ENCODE measurements at places on chromosomes 6 and 20.

DNA sequence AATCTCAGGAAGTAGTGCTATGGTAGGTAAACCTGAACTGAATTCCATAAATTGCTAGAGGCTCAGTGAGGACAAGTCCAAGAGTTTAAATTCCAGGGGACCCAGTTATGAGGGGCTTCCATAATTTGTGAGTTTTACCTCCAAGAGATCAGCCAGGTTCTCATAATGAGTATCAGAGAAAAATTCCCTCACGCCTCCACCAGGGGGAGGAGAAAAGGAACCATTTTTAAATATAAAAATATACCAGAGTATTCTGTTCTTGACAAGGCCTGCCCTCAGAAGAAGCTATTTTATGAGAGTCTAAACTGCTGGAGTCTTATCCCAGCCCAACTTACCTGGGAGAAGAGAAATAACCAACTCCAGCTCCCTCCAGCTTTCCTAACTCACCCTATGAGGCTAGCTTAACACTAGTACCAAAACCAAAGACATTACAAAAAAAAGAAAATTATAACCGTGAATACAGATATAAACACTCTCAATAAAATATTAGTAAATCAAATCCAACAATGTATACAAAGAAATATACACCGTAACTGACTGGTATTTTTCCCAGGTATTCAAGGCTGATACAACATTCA, 158.7 kb downstream of the TFAP2A start:
- H3K4me3 ChIP-seq: no peak overlapping the region
- no peak overlapping the region for H3K27ac ChIP-seq
- H3K36me3 ChIP-seq: no peaks in the 10 kb centered on the region

DNA sequence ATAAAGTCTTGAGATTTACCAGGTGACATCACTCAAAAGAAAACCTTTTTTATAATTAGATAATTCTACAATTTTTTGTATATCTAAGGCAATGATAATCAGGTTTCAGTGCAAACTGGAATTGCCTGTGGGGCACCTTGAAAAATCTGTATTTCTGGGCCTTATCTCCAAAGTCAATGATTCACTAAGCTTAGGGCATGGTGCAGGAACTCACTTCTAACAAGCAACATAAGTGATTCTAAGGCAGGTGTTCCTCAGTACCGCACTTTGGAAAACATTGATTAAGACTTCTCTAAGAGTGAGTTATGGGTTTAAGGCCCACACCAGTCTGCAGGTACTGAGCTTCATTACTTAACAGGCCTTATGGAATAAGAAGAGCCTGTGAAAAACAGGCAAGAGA, 115.3 kb downstream of the COL12A1 start:
- H3K4me3 ChIP-seq: no peak overlapping the region
- no peak for DNase-seq
- H3K27ac ChIP-seq: no peak overlapping the region
- 0 out of 2 replicates have a peak, but pooled peaks cover under 1% of the 10 kb centered on the region for H3K27me3 ChIP-seq
- H3K36me3 ChIP-seq: no peaks in the 10 kb centered on the region

GRCh38 chr20:62225026-62225425, 4.9 kb upstream of the HRH3 start:
- DNase-seq: no peak
- H3K4me1 ChIP-seq: no peaks in the 10 kb centered on the region
- no peaks in the 10 kb centered on the region for H3K36me3 ChIP-seq

DNA sequence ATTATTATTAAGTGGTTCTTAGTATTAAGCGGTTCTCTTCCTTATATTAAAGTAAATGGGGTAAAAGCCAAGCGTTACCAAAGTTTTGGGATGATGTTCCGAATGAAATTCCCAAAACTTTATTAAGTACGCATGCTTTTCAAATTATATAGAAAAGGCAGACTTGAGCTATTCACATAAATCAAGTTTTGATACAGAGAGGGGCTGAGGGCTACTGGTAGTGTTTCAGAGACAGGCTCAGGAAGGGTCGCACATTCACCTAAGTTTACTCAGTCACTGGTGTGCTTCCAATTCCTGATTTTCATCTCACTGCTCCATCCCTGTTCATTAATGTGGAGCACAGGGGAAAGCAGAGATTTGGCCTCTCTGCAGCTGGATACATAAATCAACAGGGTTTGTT, 652.2 kb downstream of the QKI start:
- no peaks in the 10 kb centered on the region for H3K4me1 ChIP-seq
- H3K27ac ChIP-seq: no peak overlapping the region
- DNase-seq: no peak
- H3K27me3 ChIP-seq: no peaks in the 10 kb centered on the region
- H3K4me3 ChIP-seq: no peak overlapping the region

DNA sequence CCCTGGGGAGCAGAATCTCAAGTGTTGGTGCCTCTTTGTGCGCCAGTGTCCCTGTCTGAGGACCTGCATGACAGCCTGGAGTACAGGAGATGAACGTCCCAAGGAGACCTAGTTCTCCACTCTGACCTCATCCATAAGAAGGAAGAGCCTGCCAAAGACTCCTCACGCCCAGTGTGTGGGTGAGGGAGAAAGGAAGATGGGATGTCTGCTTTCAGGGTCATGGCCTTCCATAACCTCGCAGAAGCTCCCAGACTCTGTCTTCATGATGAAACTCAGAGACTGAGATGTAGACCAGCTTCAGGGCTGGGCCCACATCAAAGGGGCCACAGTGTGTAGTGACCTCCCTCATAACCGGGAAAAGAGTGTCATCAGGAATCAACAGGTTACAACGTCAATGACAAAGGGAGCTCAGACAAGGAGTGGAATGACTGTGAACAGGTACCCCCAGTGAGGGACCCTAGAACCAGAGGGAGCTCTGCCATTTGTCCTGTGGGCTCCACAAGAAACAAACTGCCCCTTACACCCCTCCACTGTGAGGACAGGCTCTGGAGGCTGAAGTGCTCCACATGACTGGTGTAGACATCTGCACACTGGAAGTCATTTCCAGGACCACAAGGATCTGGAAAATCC, 8.1 kb downstream of the HLA-DQB1 start:
- H3K4me1 ChIP-seq: no peaks in the 10 kb centered on the region
- H3K27me3 ChIP-seq: peaks cover 12% of the 10 kb centered on the region
- H3K36me3 ChIP-seq: no peaks in the 10 kb centered on the region

DNA sequence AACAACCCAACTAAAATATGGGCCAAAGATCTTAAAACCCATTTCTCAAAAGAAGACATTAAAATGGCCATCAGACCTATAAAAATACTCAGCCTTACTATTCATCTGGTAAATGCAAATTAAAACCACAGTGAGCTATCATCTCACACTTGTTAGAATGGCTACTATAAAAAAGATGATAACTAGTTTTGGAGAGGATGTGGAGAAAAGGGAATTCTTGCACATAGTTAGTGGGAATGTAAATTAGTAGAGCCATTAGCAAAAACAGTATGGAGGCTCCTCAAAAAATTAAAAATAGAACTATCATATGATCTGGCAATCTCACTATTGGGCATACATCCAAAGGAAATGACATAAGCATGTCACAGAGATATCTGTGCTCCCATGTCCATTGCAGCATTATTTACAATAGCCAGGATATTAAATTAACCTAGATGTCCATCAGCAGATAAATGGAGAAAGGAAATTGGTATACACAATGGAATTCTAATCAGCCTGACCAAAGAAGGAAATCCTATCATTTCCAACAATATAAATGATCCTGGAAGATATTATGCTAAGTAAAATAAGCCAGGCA, 2.9 kb downstream of the SIRPB1 start:
- H3K4me1 ChIP-seq: no peaks in the 10 kb centered on the region
- no peaks in the 10 kb centered on the region for H3K36me3 ChIP-seq
- H3K4me3 ChIP-seq: no peak overlapping the region
- H3K27me3 ChIP-seq: no peaks in the 10 kb centered on the region

DNA sequence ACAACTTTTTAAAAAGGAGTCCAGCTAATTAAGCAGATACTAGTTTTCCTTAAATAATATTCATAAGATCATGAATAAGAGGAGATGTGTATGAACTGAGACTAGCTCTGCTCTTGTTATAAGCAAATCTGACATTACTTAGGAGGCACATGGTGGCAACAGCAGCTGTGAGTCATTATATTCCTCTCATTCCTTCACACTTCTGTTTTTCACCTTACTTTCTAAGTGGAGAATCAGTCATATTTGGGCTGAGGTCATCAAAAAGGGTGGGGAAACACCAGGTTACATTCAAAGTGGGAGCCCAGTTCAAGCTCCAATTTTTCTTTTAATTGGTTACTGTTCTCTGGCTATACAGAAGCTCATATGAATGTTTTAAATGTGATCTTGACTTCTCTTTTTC, 6.0 kb upstream of the RIPPLY2 start:
- DNase-seq: no peak
- H3K36me3 ChIP-seq: no peaks in the 10 kb centered on the region
- H3K27me3 ChIP-seq: peaks cover 2% of the 10 kb centered on the region
- no peak overlapping the region for H3K27ac ChIP-seq
- no peaks in the 10 kb centered on the region for H3K4me1 ChIP-seq

- H3K27ac ChIP-seq: no peak overlapping the region
- no peaks in the 10 kb centered on the region for H3K36me3 ChIP-seq
- no peaks in the 10 kb centered on the region for H3K4me1 ChIP-seq
- no peak for DNase-seq
- H3K27me3 ChIP-seq: no peaks in the 10 kb centered on the region
Measured at GRCh38 chr20:32641464-32641863, 32.3 kb downstream of the C20orf203 start.

DNA sequence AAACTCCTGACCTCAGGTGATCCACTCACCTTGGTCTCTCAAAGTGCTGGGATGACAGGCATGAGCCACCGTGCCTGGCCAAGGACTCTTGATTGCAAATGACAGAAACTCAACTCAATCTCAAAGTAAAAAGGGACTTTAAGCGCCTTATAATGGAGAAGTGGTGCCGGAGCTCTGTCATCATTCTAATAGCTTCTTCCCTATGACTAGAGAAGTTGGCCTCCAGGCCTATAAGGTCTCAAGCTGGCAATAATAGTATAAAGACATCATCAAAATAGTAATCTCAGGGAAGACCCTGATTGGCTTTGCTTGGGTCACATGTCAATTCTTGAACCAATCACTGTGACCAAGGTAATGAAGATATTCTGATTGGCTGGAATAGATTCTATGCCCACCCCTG, 8.5 kb upstream of the KIAA1755 start:
- no peak overlapping the region for H3K27ac ChIP-seq
- no peak for DNase-seq
- H3K4me3 ChIP-seq: no peak overlapping the region
- H3K4me1 ChIP-seq: peaks cover 8% of the 10 kb centered on the region
- no peaks in the 10 kb centered on the region for H3K36me3 ChIP-seq

GRCh38 chr6:107435798-107436197, 23.6 kb downstream of the PDSS2 start:
- no peaks in the 10 kb centered on the region for H3K36me3 ChIP-seq
- no peak for DNase-seq
- H3K4me1 ChIP-seq: no peaks in the 10 kb centered on the region
- no peaks in the 10 kb centered on the region for H3K27me3 ChIP-seq

GRCh38 chr20:49483696-49484123, 1.2 kb upstream of the KCNB1 start:
- no peak for DNase-seq
- H3K36me3 ChIP-seq: no peaks in the 10 kb centered on the region
- 0 out of 2 replicates have a peak overlapping the region, but pooled peaks have one; percentile 40 for H3K27ac ChIP-seq
- H3K27me3 ChIP-seq: no peaks in the 10 kb centered on the region
- H3K4me1 ChIP-seq: peaks cover 15% of the 10 kb centered on the region
- H3K4me3 ChIP-seq: peak overlapping the region; percentile 40

- no peaks in the 10 kb centered on the region for H3K4me1 ChIP-seq
- H3K27me3 ChIP-seq: no peaks in the 10 kb centered on the region
- H3K4me3 ChIP-seq: no peak overlapping the region
- H3K27ac ChIP-seq: no peak overlapping the region
- H3K36me3 ChIP-seq: no peaks in the 10 kb centered on the region
Measured at GRCh38 chr20:18197382-18198070, 59.9 kb downstream of the KAT14 start.

- H3K27ac ChIP-seq: no peak overlapping the region
- no peaks in the 10 kb centered on the region for H3K36me3 ChIP-seq
- no peaks in the 10 kb centered on the region for H3K27me3 ChIP-seq
- peaks cover 18% of the 10 kb centered on the region for H3K4me1 ChIP-seq
- DNase-seq: no peak
Measured at GRCh38 chr6:109118337-109118736, 23.0 kb downstream of the CEP57L1 start.

DNA sequence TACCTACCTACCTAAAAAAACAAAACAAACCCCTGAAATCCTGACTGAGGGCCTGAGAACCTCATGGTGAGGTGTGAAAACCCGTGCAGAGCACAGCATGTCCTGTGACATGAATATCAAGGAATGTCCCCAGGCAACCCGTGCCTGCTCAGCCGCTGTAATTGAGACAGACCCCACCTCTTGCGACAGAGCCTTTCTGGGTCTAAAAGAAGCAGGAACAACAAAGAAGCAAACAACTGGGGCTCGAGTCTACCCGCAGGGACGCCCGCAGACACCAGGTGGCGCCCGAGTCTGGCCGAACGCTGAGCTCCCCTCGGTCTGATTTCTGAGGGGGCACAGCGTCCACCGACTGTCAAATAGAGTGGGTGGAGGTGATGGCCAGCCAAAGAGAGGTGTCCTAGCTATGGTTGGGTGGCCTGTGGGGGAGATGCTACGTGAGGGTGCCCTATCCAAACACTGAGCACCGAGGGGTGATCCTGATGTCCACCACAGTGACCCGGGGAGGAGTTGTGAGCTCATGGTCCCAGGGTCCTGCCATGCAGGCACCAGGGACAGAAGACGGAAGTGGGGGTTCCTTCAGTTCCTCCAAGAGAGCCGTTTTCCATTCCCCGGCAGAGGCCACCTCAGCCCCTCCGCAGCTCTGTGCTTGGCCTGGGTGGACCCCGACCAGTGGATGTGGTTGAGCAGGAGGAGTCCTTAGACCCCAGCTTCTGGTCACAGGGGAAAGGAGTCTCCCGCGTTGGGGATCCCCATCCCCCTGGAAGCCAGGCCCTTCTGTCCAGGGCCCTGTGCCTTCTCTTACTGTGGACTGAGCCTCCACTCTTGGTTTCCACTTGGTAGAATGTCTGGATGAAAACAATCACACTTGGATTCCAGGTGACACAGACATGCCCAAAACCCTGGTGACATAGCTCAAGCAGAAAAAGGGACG, 268.2 kb downstream of the CDC5L start:
- no peak for DNase-seq
- H3K36me3 ChIP-seq: no peaks in the 10 kb centered on the region
- H3K4me3 ChIP-seq: no peak overlapping the region
- H3K27ac ChIP-seq: peak overlapping the region; percentile 23
- no peaks in the 10 kb centered on the region for H3K4me1 ChIP-seq
- H3K27me3 ChIP-seq: no peaks in the 10 kb centered on the region

DNA sequence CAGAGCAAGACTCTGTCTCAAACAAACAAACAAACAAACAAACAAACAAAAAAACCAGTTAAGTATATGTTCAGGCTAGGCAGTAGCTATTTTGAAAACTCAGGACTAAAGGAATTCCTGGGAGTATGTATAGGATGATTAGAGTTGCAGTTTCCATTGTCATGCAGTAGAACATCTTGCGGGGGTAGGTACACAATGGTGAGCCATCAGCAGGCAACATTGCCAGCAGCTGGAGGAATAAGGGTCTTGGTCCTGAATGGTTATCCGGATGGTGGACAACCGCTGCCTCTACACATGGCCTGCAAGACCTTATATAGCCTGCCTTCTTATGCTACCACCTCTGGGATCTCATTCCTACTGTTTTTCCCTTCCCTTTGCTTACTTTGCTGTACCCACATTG, 297.5 kb downstream of the SOX4 start:
- H3K4me3 ChIP-seq: no peak overlapping the region
- no peaks in the 10 kb centered on the region for H3K27me3 ChIP-seq
- no peak for DNase-seq
- no peaks in the 10 kb centered on the region for H3K36me3 ChIP-seq
